AG04449 (cell line): ENCODE measurements at places on chromosomes 11 and 22.

DNA sequence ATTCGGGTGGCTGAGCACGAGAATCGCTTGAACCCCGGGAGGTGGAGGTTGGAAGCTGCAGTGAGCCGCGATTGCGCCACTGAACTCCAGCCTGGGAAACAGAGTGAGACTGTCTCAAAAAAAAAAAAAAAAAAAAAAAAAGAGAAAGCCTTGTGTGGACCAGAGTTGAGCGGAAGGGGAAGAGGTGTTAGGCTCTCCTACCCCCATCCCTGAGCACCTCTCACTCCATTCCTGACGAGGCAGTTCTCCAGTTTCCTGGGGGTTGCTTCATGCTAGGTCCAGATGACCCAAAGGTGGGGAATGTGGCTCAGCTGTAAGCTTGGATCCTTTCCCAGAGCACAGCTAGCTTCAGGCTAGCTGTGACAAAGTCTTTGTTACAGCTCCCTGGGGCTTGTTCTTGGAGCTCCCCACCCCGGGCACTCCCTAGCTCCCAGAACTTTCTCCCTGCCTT, 8.8 kb upstream of the DNAL4 start:
- DNase-seq: peak; percentile 68

- no peak for DNase-seq
Measured at GRCh38 chr11:43242401-43242800, 69.4 kb upstream of the API5 start.

DNA sequence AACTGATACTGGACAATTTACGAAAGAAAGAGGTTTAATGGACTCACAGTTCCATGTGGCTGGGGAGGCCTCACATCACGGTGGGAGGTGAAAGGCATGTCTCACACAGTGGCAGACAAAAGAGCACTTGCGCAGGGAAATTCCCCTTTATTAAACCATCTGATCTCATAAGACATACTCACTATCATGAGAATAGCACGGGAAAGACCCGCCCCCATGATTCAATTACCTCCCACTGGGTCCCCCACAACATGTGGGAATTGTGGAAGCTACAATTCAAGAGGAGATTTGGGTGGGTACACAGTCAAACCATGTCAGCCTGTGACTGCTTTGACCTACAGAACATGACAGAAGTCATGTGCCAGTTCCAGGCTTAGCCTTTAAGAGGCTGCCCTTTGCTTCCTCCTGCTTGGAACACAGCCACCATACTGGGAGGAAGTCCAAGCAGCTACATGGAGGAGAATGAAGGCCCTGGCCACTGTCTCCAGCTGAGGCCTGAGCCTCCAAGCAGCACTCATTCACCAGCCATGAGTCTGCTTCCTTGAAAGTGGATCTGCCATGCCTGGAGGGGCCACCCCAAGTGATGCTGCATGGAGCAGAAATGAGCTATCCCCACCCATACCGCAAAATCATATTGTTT, 10.9 kb upstream of the GAL start:
- DNase-seq: no peak

DNA sequence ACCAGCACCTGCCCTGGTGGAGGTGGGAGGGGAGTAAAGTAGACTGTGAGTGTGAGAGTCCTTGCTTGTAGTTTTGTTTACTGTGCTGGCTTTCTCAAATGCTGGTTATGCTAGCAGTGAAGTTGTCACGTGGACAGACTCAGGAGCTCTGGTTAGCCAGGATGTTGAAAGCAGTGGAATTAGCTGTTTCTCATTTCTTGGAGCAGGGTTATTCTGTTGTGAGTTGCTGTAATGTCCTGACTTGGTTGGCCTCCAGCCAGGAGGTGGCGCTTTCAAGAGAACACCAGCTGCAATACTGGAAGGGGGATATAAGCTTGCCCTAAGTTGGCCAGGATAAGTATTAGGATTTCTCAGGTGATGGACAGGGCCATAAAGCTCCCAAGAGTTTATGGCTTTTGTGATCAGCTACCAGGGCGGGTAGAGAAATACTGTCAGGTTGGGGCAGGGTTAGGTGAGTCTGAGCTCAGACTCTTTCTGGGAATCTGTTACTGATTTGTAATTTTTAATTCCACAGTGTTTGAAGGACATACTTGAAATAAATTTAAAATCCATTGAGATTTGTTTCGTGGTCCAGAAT, 13.7 kb downstream of the CYP2D6 start:
- no peak for DNase-seq
